ENCODE measurements at places on chromosomes 12 and 14. TPM values are rescaled to one million over a fixed set of nuclear protein-coding genes. Genes with fewer than 3 reads are reported as not detected.

SYT1 gene
- polyA plus RNA-seq, result 21.7 TPM

FAIM2 gene
- 3.5 TPM for polyA plus RNA-seq

CCDC184 gene
- 0.25 TPM for polyA plus RNA-seq

AQP2 gene
- 50.4 TPM for polyA plus RNA-seq

KERA gene
- not detected for polyA plus RNA-seq

ADCY6 gene
- polyA plus RNA-seq, result 94.3 TPM

CSRNP2 gene
- polyA plus RNA-seq, result 45.0 TPM

CD163 gene
- polyA plus RNA-seq, result 9.5 TPM

FAM186B gene
- polyA plus RNA-seq, result 3.1 TPM

CD4 gene
- polyA plus RNA-seq, result 25.5 TPM

CLEC6A gene
- 0.27 TPM for polyA plus RNA-seq

PNN gene
- polyA plus RNA-seq, result 242 TPM

MYH6 gene
- 0.13 TPM for polyA plus RNA-seq

DLK1 gene
- 10.8 TPM for polyA plus RNA-seq

CARMIL3 gene
- 2.4 TPM for polyA plus RNA-seq

NRXN3 gene
- 9.0 TPM for polyA plus RNA-seq

PTCSC3 gene
- 0.67 TPM for polyA plus RNA-seq

FGD4 gene
- 19.2 TPM for polyA plus RNA-seq

FGF23 gene
- polyA plus RNA-seq, result 0.05 TPM

ANKS1B gene
- polyA plus RNA-seq, result 4.8 TPM

SSTR1 gene
- 1.8 TPM for polyA plus RNA-seq

C14orf132 gene
- 30.2 TPM for polyA plus RNA-seq

ARHGDIB gene
- 42.8 TPM for polyA plus RNA-seq

PPP1R1A gene
- polyA plus RNA-seq, result 52.6 TPM

HOXC12 gene
- polyA plus RNA-seq, result not detected

TPPP2 gene
- 2.7 TPM for polyA plus RNA-seq

OR6C76 gene
- polyA plus RNA-seq, result not detected

PLXNC1 gene
- 7.5 TPM for polyA plus RNA-seq

FOXG1 gene
- polyA plus RNA-seq, result 0.03 TPM

NEUROD4 gene
- not detected for polyA plus RNA-seq

CMA1 gene
- 0.42 TPM for polyA plus RNA-seq

NKX2-1 gene
- not detected for polyA plus RNA-seq

RPS6KA5 gene
- polyA plus RNA-seq, result 9.2 TPM

ADAM21 gene
- 0.93 TPM for polyA plus RNA-seq

ALDH1L2 gene
- polyA plus RNA-seq, result 1.2 TPM

MED6 gene
- 45.5 TPM for polyA plus RNA-seq

ADAMTS20 gene
- polyA plus RNA-seq, result 1.2 TPM

CHGA gene
- not detected for polyA plus RNA-seq

TAS2R42 gene
- polyA plus RNA-seq, result not detected

GPR65 gene
- polyA plus RNA-seq, result 0.50 TPM

KRT72 gene
- polyA plus RNA-seq, result not detected
